ENCODE measurements at places on chromosomes 6 and 20.

DNA sequence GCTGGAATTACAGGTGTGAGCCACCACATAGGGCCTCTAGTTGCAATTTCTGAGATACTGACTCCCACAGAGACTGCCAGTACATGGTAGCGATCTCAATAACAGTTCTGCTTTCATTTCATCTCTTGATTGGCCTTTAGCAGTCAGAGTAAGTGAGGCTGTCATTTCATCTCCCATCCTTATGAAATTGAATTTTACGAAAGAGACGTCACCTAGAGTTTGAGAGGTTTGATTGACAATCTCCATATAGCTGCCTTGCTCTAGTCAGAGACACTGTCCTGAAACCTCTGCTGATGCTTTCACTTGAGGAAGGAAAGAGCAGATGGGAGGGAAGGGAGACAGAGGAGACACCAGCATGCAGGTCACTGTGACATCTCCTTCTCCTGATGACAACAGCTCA lies 466.1 kb downstream of the NKAIN2 start:
- DNase-seq = no peak

DNA sequence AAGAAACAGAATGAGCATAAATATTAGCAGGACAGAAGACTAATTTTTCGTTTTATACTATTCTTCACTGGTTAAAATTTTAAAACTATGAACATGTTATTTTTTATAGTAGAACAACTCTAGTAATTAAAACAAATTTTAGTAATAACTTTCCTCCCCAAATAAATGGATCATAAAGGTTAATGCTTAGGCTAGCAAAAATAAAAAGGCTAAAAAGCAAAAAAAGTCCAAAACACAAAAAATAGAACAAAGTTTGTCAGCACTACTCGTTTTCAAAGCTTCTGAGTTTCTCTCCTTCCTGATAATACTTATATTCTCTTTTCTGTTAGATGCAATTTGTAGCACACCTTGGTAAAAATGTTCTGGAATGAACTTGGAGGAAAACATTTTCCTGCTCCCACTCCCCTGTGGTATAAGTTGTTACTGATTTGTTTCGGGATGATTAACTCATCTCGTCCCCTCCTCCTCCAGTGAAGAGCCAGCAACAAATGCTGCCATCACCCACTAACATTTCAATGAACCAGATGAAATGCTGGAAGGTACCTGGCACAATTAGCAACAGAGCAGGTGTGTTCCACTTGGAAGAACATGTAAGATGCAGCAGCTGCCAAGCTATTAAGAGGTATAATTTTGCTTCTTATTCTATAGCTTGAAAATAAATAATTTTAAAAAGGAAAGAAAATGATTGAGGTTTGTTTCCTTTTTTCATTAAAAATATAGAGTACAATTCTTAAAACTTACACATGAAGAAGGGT lies 130.5 kb downstream of the MYB start:
- DNase-seq = no peak

DNA sequence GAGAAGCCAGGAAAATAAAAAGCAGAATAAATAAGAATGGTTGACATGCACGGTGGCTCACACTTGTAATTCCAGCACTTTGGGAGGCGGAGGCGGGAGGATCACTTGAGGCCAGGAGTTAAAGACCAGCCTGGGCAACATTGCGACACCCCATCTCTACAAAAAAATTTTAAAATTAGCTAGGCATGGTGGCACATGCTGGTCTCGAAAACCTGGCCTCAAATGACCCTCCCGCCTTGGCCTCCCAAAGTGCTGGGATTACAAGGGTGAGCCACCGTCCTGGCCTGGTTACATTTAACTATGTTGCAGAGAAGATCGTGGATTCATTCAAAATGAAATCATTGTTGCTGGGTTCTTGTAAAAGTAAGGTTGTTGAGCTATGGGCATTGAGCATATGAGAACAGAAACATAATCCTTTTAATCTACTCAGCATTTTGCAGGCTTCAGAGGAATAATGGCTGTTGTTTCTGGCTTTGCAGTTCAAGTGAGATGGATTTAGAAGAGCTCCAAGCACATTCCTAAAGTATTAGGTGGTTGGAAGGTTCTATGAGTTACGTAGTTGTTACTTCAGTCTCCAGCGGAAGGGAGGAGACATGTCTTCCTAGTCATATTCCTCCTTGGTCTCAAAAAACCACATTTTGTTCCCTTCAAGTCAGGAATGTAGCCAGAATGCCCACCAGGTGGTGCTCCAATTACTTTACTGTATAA lies 45.6 kb upstream of the RAB23 start:
- peak; percentile 11 for DNase-seq

DNA sequence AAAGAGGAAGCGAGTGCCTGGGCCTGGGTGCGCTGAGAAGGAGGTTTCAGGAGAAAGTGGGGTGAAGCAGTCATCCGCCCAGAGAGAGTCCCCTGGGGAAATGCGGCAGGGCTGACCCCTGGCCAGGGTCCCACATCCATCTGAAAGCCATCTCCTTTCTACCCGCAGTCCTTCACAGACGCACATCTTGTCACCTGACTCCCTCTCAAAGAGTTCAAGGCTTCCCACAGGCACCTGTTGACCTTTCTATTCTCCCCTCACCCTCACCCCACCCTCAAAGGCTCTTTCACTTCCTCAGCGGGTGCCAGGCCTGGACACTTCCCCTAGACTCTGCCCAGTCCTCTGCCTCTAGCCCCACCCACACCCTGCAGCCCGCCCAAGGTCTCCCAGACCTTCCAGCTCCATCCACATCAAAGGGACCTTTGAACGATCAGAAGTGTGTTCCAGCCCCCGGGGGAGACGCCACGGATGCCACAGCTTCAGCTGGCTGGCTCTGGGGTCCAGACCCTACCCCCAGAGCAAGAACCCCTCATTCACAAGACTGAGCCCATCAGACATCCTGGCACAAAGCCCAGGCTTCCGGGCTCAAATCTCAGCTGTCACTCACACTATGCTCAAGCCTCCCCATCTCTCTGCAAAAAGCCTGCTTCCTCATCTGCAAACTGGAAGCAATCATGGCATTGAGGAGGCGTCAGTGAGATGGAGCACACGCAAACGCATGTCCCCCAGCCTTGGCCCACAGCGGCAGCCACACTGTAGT lies 2.1 kb downstream of the CTSZ start:
- DNase-seq = peak; percentile 32

Data from hematopoietic multipotent progenitor cell treated with erythropoietin and hydrocortisone succinate and interleukin-3 and kit ligand, for 17 days (in vitro differentiated cells).